ENCODE measurements at places on chromosomes 3 and 15. TPM values are rescaled to one million over a fixed set of nuclear protein-coding genes. Genes with fewer than 3 reads are reported as not detected.

Gene IL17RE
- 10.1 TPM for total RNA-seq

DNA sequence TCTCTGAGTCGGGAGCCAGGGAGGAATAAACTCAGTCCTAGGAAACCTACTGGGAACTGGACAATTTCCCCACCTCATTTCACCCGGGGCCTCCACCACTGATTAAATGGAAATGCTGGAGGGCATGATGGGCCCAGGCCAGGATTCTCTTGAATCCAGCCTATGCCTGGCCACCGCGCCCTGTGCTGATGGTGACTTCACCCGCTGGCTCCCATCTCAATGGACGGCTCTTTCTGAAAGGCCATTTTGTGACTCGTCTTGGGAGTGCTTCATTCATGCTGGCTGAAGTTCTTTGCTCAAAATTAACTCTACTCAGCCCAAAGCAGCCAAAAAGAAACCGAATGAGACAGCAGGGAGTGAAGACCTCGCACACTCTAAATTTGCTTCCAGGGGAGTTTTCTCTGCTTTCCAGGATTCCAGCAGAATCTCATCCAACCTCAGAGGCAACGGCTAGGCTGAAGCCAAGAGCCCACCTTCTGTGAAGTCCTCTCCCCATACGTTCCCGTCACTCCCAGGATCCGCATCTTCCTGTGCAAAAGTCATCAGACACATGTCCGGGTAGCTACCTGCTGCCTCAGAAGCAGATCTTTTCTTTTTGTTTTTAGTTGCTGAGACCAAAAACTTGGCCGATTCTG lies 266.0 kb upstream of the ICE2 start:
- no peak for DNase-seq

DNA sequence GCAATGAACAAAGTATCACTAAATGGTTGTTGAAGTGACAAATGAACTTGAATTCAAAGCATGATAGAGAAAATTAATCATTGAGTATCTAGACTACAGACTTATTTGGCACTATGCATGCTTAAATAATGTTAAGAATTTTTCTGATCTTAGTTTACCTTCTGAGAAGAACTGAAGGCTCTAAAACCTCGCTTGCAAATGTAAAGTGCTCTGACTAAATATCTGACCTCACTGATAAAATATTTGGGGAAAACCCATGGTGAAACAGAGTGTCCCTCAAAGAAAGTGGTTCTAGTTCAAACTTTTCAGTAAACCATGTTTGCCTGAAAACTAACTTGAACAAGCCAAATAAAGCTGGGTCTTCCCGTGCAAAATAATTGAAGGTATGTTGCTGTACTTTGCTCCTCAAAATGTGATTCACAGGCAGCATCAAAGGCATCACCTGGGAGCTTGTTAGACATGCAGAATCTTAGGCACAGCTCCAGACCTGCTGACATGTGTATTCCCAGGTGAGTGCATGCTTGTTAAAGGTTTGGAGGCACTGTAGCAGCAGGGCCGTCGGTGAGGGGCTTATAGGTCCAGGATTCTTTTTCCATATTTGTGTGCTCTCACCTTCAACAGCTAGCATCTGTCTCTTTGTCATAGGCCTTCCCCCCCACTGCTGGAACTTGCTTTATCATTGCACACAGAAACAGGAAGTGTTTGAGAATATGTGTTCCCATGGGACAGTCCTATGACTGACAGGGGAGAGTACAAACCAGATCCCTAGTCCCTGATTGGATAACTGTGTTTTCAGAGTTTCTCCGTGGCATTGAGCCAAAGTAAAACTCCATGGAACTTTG lies 524.2 kb upstream of the LMCD1 start:
- no peak for DNase-seq

Gene ZPLD1
- total RNA-seq, result not detected

- no peak for DNase-seq
Observed at GRCh38 chr3:37527361-37527760, 334.3 kb upstream of the CTDSPL start.

Gene MAGEL2
- total RNA-seq, result not detected

DNA sequence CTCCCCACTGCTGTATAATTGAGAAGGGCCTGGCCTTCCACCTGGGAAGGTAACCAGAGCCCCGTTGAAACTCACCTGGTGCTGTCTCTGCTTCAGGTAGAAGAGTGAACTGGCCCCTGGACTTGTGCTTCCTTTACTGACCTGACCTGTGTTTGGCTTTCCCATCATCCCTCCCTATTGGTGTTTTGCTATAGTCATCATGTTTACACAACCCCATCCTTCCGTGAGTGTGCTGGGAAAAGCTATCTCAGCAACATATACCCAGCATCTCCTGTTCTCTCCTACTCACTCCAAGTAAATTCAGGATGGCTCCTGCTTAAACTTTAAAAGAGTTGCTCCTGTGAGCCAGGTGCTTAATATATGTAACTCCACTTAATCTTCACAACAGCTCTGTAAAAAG lies 77.2 kb upstream of the TSC22D2 start:
- no peak for DNase-seq

Gene LDHAL6B
- total RNA-seq, result not detected

Gene RASL12
- total RNA-seq, result 82.0 TPM

GRCh38 chr3:151837057-151837456 lies 23.1 kb downstream of the AADAC start:
- no peak for DNase-seq

GRCh38 chr3:172313671-172314070 lies 134.6 kb downstream of the GHSR start:
- no peak for DNase-seq

GRCh38 chr3:86785386-86785785 lies 205.6 kb downstream of the VGLL3 start:
- no peak for DNase-seq

Gene STARD9
- 71.6 TPM for total RNA-seq

DNA sequence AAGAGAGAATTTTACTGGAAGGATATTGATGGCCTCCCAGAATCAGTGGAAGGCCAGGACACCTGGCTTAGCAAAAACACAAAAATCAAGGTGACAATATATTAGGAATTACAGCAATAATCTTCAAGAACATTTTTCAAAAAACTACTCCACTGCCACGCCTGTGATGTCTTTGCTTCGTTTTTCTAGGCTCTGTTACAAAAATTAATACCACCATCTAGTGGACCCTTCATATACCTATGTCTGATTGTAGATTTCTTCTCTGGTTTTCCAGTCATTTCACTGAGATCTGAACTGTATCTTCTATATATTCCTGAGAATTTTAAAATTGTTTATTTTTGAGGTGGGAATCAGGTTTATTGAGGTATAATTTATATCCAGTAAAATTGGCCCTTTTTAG lies 5.6 kb upstream of the SLC33A1 start:
- DNase-seq, result no peak

Gene ROPN1B
- 0.60 TPM for total RNA-seq

DNA sequence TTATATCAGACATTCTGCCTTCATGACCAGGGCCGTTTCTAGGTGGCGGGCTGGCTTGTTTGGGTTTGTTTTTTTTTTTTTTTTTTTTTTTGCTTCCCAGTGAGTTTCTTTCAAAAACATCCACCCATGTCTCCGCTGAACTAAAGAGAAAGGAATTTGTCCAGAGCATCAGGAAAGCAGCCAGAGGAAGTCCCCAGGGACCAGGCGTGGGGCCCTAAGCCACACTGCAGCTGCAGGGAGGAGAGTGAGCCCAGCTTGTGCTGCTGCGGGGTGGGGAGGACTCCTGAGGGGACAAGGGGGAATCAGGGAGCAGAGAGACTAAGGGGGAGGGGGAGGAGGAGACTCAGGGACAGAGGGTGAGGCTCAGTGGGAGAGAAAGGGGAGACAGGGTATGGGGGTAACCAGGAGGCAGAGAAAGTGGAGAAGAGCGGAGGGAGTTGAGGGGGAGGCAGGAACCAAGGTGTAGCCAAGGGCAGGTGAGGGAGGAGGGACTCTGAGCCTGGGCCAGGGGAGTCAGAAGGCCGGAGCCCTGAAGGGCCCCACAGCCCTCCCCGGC lies 49.5 kb downstream of the CYP11A1 start:
- peak; percentile 82 for DNase-seq

GRCh38 chr15:87942316-87942715 lies 314.2 kb downstream of the NTRK3 start:
- DNase-seq, result no peak

- DNase-seq, result no peak
Observed at GRCh38 chr3:82654708-82655107, 893.3 kb upstream of the GBE1 start.

Gene ZIC1
- total RNA-seq, result not detected

Gene ALG1L2
- total RNA-seq, result not detected

DNA sequence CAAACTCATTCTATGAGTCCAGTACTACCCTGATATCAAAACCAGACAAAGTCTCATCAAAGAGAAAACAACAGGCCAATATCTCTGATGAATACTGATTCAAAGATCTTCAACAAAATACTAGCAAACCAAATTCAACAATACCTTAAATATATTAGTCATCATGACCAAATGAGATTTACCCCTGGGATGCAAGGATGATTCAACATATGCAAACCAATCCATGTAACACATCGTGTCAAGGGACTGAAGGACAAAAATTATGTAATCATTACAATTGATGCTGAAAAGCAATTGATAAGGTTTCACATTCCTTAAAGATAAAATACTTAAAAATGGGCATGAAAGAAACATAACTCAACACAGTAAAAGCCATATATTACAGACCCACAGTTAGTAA lies 1476.9 kb downstream of the SI start:
- DNase-seq, result no peak

GRCh38 chr15:25725758-25726157 lies 137.4 kb downstream of the ATP10A start:
- no peak for DNase-seq

Gene RYR3
- 7.0 TPM for total RNA-seq

DNA sequence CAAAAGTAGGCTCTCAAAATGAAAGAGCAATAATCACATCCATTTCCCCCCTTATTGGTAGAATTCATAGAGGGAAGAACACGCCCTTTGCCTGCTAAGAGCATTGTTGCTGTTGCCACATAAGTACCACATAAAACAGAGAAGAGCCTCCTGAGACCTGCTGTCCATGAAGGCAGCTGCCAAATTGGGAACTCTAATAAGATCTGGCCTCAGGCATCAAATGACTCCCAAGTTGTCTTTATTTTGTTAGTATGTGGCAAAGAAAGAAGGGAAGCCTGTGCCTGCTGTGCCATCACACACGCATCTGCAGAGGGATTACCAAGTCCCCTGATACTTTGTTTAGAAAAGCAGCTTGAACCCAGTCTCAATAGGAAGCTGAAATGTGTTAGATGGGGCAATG lies 23.9 kb downstream of the VGLL3 start:
- no peak for DNase-seq

GRCh38 chr3:53483821-53484220 lies 10.6 kb upstream of the CACNA1D start:
- no peak for DNase-seq

- DNase-seq, result no peak
Observed at GRCh38 chr15:88529021-88529630, 17.4 kb downstream of the DET1 start.
